Gastroesophageal sphincter (tissue), 4 donors: ENCODE measurements at places on chromosomes 7 and 10.

GRCh38 chr7:124364283-124364682 lies 331.4 kb upstream of the TMEM229A start:
- ATAC-seq: no peak

DNA sequence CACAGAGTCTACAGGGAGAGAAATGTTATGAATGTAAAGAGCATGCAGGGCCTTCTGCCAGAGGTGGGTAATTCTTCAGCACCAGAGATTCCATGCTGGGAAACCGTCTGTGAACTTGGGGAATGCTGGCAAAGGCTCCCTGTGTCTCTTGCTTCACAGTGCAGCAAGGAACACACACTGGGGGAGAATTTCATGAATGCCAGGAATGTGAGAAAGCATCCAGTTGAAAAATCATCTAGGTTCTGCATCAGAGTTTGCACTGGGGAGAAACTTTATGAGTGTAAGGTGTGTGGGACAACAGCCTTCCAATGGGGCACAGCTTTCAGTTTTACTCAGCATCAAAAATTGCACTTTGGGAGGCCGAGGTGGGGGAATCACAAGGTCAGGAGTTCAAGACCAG lies 224.3 kb upstream of the IGFBP3 start:
- peak; percentile 87 for ATAC-seq

DNA sequence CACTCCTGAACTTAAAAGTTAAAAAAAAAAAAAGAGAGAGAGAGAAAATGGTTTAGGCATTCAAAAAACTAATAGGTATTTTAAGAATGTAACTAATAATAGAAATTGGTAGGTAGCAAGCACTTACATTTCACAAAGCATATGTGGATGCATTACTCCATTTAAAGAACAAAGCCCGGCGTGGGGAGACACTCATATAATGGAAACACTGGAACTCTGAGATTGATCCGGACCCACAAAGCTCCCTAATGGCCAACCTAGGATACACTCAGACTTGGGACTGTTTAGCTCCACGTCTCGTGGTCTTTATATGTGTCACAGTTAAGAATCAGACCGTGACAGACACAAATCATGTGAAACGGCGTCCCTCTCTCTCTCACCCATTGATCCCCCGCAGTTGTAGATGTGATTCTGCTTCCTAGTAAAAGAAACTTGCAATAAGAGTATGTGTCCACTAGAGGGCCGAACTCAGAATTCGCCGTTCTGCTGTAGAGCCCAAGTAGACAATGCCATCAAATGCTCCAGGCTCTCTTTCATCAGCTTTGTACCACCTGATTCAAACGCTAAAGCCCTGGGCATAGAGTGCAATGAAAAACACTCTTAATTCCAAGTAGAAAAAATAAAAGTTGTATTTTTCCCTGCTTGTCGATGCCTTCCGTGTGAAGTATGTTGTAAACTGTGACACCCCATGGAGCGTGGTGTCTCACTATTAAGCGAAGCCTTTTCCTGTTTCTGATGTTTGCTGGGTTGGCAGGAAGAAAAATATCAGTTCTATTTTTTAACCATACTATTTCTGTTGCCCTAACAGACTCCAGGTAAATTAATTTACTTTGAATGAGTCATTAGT lies 429.0 kb upstream of the MTPN start:
- peak; percentile 57 for ATAC-seq

DNA sequence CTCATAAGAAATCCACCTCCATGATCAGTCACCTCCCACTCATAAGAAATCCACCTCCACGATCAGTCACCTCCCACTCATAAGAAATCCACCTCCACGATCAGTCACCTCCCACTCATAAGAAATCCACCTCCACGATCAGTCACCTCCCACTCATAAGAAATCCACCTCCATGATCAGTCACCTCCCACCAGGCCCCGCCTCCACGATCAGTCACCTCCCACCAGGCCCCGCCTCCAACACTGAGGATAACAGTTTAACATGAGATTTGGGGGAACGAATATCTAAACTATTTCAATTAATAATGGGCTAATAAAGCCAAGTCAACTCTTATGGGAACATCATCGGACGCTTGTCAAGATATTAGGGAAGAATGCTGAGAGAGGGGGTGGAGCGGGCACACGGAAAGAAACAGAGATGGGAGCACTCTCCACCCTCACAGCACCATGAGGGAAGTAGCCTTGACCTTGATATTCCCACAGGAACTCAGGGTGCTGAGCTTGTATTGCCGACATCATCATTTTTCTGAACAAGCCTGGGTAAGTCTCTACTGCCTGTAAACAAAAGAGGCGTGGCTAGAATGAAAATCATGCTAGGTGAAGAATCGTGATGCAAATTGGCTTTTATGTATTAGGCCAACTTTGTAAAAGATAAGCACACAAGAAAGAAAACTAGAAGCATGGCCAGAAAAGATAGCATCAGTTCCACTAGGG lies 303.5 kb upstream of the KLF6 start:
- no peak for ATAC-seq

DNA sequence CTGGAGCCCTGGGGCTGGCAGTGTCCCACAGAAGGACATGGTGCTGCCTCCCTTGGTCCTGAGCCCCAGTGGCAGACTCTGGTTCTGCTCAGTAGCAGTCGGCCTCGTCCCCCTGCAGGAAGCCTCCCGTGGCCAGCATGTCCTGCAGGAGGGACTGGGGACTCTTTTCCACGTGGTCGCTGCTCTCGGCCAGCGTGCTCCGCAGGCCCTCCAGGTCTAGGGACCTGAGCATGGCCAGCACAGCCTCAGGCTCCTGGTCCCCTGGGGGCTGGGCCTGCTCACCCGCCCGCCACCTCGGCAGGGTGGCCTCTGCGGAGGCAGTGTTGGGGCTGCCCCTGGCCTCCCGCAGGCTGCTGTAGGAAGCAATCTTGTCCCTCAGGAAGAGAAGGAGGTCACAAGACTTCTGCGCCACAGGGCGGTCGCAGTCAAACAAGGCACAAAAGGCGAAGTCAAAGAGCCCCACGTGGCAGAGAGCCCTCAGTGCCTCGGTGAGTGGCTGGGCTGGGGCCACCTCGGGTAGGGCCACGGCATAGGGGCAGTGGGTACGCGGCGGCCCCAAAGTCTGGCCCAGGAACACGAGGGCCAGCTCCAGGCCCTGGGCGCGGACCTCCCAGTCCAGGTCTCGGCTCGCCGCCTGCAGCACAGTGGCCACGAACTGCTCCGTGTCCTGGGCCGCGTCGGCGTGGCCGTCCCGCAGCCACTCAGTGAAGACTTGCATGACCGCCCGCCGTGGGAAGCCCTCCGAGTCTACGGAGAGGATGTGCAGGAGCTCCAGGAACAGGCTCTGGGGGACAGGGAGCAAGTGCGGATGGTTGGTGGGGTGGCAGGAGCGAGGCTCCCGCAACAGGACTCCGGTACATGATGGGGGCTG lies 17.1 kb downstream of the BRAT1 start:
- ATAC-seq: no peak

GRCh38 chr7:107678110-107678753 lies 17.6 kb downstream of the SLC26A4 start:
- no peak for ATAC-seq

DNA sequence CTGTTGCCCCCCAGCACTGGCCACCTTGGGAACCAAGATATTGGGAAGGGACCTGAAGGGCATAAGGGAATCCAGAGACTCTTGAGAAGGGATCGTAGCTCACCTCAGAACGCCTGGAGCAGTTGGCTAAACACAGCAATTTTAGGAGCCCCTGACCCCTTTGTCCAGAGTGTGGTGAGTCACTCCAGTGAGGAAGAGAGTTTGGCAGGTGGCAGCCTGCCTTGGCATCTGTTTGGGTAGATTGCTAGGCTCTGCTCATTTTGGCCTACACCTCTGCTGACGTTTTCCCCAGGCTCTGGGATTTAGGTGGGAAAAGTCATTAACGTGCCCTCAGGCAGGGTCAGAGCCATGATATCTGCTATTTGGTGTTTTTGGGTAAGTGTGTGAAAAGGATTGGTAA lies 100.6 kb downstream of the GRB10 start:
- no peak for ATAC-seq

DNA sequence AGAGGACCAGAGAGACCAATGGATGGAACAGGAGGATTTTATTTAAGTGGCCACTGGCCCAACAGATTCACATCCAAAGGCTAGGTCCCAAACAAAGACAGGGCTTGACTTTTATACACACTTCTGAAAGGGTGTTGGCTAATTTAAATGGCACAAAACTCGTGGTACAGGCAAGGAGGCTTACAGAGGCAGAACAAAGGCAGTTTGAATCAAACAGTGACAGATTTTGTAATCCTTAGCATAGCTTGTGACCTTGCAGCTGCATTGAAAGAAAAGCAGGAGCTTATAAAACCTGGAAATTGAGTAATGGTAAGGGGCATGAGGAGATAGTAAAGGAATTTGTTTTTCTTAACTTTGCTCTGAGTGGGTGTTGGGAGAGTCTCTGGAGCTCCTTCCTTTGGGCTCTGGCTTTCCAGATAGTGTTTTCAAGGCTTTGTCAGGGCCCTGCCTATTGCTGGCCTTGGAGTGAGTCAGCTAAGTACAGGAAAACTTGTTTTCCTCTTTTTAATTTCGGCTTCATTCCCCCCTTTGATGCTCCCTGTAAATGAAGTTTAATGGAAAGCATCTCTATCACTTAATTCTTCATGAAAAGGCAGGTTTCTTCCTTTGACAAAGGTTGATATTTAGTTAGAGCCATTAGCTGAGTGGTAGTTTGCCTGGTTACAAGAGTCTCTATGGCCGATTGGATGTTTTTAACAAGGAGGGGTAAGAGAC lies 96.9 kb downstream of the TRIM24 start:
- no peak for ATAC-seq

DNA sequence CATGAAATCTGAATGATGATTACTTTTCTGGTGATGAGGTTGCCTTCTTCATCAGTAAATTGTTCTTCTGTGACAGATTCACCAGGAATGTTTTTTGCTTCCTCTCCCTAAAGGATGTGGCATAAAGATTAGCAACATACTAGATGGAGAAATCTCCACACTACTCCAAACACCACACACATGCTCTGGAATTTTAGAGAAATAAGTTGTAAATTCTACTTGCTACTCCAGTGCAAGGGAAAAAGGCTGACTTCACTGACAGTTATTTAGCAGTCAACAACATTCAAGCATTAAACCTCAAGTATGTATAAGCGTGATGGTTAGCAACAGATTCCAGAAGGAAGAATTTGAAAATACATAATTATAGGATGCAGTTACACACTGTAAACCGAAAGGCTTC lies 137.9 kb upstream of the CCDC6 start:
- ATAC-seq: no peak

- ATAC-seq: no peak
These were observed 191.0 kb downstream of the ZEB1 start for GRCh38 chr10:31509989-31510388.

DNA sequence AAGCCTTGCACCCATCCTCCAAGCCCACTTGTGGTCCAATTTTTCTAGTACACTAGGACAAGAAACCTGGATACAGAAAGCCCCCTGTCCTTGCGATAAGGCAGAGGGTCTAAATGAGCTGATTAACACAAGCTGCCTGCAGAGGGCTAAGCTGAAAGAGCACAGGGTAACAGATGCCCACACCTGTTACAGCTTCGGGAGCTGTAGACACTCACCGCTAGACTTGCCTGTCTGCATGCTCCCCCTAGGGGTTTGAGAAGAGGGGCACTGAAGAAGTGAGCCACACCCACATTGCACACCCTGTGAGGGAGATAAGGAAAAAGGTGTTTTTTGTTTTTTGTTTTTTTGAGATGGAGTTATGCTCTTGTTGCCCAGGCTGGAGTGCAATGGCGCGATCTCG lies 386.5 kb upstream of the AUTS2 start:
- ATAC-seq: no peak

GRCh38 chr7:51706851-51707250 lies 390.2 kb upstream of the COBL start:
- ATAC-seq: no peak

DNA sequence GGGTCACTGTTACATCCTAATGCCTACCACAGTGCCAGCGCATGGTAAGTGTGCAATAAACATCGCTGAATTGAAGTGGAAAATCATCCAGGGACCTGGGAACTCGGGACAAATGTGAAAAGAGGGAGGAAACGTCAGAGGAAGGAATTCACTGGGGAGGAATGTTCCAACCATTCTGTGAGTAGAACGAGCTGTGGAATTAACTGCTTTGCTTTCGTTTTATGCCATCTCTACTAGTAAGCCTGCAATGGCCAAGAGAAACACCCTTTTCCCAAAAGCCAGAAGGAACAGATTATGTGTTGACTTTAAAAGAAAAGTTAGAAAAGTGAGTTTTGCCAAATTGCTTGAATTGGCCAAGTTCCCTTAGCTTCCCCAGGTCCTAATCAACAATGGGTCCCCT lies 1044.9 kb downstream of the TYW1 start:
- ATAC-seq: no peak

DNA sequence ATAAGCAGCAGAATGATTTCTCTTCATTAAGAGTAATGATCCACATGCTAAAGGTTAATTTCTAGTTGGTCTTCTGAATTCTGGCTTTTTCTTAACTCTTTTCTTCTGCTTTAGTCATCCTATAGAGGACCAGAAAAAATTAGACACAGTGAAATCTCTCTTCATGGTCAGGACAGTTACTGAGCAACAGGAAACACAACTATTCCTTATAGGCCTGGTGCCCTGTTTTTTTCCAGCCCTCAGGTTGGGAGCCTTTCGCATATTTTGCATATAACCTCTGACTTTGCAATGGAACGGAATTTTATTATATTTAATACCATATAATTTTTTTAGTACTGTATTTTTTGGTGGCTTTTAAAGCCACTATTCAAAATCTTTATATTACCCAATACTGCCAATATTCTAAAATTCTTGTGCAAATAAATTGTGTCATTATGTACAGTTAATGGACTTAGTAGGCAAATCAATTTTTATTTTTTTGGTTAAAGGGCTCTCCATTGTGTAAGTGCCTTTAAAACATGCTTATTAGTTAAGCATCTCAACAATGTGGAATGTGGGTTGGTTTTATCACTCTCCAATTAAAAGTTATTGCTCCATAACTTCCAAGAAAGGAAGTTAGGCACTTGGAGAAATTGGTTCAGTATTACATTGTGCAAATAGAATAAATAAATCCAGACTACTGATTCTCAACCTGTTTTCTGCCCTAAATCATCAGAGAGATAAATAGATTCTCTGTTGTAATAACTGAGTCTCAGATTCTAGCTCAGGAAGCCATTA lies 22.5 kb downstream of the ARL4A start:
- ATAC-seq: peak; percentile 47

DNA sequence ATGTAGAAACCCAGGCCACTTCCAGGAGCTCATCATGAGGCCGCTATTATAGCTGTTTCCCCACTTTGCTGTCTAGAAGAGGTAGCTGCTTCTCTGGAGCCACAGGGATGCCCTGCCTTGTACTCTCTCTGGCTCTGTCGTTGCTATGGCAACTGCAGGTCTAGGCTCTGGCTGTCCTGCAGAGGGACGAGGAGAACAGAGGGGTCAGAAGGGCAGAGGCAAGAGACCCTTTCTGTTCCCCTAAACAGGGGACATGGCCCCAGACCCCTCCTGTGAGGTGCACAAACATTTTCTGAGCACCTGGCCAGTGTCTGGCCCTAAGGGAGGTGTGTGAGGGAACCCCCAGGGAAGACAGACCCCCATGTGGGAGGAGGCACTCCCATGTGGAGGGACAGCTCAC lies 31.4 kb downstream of the ITPRIP start:
- ATAC-seq: no peak

DNA sequence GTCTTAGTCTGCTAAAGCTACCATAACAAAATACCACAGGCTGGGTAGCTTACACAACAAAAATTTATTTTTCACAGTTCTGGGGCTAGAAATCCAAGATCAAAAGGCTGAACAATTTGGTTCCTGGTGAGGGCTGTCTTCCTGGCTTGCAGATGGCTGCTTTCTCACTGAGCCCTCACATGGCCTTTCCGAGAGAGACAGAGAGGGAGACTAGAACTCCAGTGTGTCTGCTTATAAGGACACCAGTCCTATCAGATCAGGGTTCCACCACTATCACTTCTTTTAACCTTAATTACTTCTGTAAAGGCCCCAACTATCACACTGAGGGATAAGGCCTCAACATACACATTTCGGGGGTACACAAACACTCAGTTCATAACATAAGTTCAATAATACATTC lies 527.4 kb upstream of the VSTM2A start:
- ATAC-seq: no peak
